ENCODE measurements at places on chromosomes 3 and 15. TPM values are rescaled to one million over a fixed set of nuclear protein-coding genes. Genes with fewer than 3 reads are reported as not detected.

GP9 gene
- total RNA-seq, result not detected

ALDH1L1 gene
- total RNA-seq, result 4.3 TPM

MAGI1 gene
- total RNA-seq, result 105 TPM

PATL2 gene
- 5.4 TPM for total RNA-seq

DNA sequence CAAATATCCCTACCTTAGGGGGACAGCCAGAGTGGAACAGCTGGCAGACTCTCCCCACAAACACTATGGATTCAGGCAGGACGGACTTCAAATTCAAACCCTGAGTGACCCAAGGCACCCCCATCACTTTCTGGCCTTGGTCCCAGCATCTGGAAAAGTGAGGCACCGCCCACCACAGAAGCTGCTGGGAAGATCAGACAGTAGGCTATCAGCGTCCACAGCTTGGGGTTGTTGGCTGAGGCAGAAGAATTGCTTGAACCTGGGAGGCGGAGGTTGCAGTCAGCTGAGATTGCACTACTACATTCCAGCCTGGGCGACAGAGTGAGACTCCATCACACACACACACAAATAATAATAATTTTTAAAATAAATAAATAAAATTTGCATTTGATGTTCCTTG, 8.5 kb downstream of the PFKFB4 start:
- DNase-seq, result no peak
- no peak overlapping the region for H3K4me3 ChIP-seq
- no peaks in the 10 kb centered on the region for H3K27me3 ChIP-seq
- peaks cover 19% of the 10 kb centered on the region for H3K4me1 ChIP-seq
- no peak overlapping the region for H3K27ac ChIP-seq
- H3K36me3 ChIP-seq, result peaks cover 21% of the 10 kb centered on the region

- no peak overlapping the region for H3K27ac ChIP-seq
- H3K4me3 ChIP-seq, result no peak overlapping the region
- H3K27me3 ChIP-seq, result no peaks in the 10 kb centered on the region
Observed at GRCh38 chr3:110070161-110070916, 733.0 kb upstream of the DPPA4 start.

- no peaks in the 10 kb centered on the region for H3K36me3 ChIP-seq
- no peak for DNase-seq
- no peaks in the 10 kb centered on the region for H3K4me1 ChIP-seq
- H3K27me3 ChIP-seq, result no peaks in the 10 kb centered on the region
Observed at GRCh38 chr3:168939651-168940238, 723.8 kb downstream of the MECOM start.

GRCh38 chr3:15796771-15797641, 773 bp downstream of the ANKRD28 start:
- H3K4me3 ChIP-seq, result peak overlapping the region; percentile 34
- H3K27me3 ChIP-seq, result no peaks in the 10 kb centered on the region
- peaks cover 45% of the 10 kb centered on the region for H3K4me1 ChIP-seq
- peak overlapping the region; percentile 88 for H3K27ac ChIP-seq

GRCh38 chr15:83498801-83499200, 51.7 kb downstream of the SH3GL3 start:
- H3K27me3 ChIP-seq, result no peaks in the 10 kb centered on the region
- H3K4me3 ChIP-seq, result no peak overlapping the region
- no peaks in the 10 kb centered on the region for H3K4me1 ChIP-seq
- no peak overlapping the region for H3K27ac ChIP-seq
- no peaks in the 10 kb centered on the region for H3K36me3 ChIP-seq

DNA sequence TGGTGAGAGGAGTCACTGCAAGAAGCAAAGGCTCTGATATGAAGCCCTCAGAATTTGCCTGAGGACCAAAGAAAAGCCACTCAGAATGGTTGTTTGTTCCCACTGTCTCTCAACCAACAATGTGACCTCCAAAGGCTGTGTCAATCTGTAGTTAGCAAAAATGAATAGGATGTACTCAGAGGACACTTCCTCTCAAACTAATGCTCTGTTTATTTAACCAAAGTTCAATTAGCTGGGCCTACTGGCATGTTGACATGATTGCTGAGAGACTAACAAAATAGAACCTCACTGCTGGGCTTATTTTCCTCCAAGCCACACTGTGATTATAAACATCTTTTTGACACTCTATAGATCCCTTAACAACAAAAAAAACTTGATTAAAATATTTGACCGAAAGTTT, 522.5 kb downstream of the OCA2 start:
- H3K27me3 ChIP-seq, result no peaks in the 10 kb centered on the region
- no peak for DNase-seq
- no peak overlapping the region for H3K4me3 ChIP-seq
- no peaks in the 10 kb centered on the region for H3K36me3 ChIP-seq
- H3K4me1 ChIP-seq, result no peaks in the 10 kb centered on the region

DNA sequence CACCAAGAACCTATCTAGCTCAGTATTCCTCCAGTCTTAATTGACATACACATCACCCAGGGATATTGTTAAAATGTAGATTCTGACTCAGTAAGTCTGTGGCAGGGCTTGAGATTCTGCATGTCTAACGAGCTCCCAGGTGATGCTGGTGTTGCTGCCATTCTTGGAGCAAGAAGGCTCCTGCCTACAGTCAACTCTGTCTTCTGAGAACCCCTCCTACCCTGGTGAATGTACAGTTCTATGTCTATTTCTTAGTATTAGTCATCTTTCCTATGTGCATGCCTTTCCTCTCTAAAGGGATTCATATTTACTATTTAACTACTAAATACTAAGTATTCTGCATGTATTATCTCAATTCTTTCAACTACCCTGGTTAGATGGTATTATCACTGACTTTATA, 268.7 kb downstream of the EDEM1 start:
- H3K27me3 ChIP-seq, result no peaks in the 10 kb centered on the region
- DNase-seq, result no peak
- H3K27ac ChIP-seq, result no peak overlapping the region
- H3K4me3 ChIP-seq, result no peak overlapping the region
- no peaks in the 10 kb centered on the region for H3K4me1 ChIP-seq
- H3K36me3 ChIP-seq, result no peaks in the 10 kb centered on the region

- peaks cover 9% of the 10 kb centered on the region for H3K4me1 ChIP-seq
- H3K27ac ChIP-seq, result no peak overlapping the region
- DNase-seq, result no peak
- H3K27me3 ChIP-seq, result no peaks in the 10 kb centered on the region
- H3K4me3 ChIP-seq, result no peak overlapping the region
Observed at GRCh38 chr3:184726497-184726896, 14.6 kb upstream of the MAGEF1 start.

DNA sequence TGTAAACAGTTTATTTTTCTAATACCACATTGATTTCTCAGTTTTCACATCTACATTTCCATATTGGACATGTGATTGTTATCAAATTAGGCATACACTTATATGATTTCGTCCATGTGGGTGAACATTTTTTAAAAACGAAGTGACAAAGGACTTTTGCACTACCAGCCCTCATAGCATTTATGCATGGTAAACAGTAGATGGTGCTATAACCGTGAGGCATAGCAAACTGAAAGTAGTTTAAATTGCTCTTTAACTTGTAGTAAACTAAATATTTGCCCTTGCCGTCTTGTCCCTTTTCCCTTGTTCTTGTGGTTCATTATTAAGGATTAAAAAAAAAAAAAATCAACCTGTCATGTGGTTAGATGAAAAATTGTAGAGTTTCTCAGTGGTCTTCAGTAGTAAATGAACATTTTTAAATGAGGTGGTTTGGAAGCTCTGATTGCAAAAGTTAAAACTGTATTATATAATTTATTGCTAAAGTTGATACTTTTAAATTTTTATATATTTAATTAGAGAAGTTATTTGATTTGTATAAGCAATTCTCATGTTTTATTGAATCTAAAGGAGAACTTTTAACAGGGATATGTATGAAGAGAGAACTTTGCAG, 24.0 kb downstream of the STX19 start:
- no peak for DNase-seq
- H3K4me3 ChIP-seq, result no peak overlapping the region
- no peaks in the 10 kb centered on the region for H3K36me3 ChIP-seq
- H3K27ac ChIP-seq, result no peak overlapping the region
- H3K27me3 ChIP-seq, result no peaks in the 10 kb centered on the region
- H3K4me1 ChIP-seq, result peaks cover 50% of the 10 kb centered on the region

DNA sequence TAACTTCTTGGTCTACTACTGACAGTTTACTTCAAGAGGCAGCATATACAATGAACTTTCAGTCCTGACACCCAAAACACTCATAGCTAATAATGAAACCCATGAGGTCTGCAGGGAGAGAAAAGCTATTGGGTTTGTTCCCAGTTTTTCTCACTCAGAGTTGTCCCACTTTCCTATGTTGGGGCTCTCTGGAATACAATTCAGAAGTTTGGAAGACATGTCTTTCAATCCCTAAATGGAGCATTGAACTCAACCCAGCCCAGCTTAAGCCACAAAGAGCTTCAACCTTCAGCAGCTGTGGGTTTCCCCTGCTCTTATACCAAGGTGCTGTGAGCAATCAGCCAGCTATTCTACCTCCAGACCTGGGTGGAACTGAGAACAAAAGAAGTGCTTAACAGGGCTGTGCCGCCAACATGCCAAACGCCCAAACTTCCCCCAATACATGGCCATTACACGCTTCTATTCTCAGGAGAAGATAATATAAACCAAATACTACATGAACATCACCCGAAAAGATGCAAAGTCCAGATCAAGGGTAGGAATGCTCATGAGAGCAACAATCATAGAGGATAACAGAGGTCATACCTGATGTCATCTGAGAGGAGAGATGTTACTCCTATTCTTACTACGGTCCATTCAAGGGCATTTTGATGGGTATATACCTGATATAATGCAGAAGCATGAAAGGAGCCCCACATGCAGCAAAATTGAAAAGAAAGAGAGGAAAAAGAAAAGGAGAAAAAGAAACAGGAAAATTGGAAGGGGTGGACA, 131.2 kb upstream of the TGFBR2 start:
- H3K27me3 ChIP-seq, result no peaks in the 10 kb centered on the region
- no peak overlapping the region for H3K27ac ChIP-seq
- no peaks in the 10 kb centered on the region for H3K36me3 ChIP-seq
- peaks cover 8% of the 10 kb centered on the region for H3K4me1 ChIP-seq
- DNase-seq, result no peak

DNA sequence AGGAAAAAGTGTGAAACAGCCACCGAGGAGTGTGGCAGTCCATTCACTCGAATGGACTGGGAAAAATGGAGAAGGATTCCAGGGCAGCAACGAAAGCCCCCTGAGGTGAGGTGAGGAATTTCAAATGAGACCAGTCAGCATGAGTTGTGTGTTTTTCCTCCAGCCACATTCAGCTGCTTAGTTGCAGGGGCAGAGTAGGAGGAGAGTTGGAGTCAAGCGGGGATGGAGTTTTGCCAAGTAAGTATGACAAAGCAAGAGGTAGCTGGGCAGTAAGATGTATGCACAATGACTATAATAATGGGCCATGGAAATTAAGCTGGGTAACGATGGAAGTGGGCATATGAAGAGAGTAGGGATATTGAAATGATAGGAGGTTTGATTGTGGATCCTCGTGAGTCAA, 64.4 kb downstream of the CCDC54 start:
- H3K27me3 ChIP-seq, result no peaks in the 10 kb centered on the region
- no peak for DNase-seq
- H3K27ac ChIP-seq, result no peak overlapping the region
- no peak overlapping the region for H3K4me3 ChIP-seq
- no peaks in the 10 kb centered on the region for H3K36me3 ChIP-seq

GRCh38 chr3:113844622-113845222, 6.1 kb downstream of the GRAMD1C start:
- no peaks in the 10 kb centered on the region for H3K4me1 ChIP-seq
- H3K27ac ChIP-seq, result no peak overlapping the region
- H3K36me3 ChIP-seq, result no peaks in the 10 kb centered on the region
- no peak overlapping the region for H3K4me3 ChIP-seq

- no peaks in the 10 kb centered on the region for H3K36me3 ChIP-seq
- no peak for DNase-seq
- no peak overlapping the region for H3K27ac ChIP-seq
- peaks cover 3% of the 10 kb centered on the region for H3K4me1 ChIP-seq
Observed at GRCh38 chr3:71162221-71162620, 421.3 kb downstream of the FOXP1 start.

DNA sequence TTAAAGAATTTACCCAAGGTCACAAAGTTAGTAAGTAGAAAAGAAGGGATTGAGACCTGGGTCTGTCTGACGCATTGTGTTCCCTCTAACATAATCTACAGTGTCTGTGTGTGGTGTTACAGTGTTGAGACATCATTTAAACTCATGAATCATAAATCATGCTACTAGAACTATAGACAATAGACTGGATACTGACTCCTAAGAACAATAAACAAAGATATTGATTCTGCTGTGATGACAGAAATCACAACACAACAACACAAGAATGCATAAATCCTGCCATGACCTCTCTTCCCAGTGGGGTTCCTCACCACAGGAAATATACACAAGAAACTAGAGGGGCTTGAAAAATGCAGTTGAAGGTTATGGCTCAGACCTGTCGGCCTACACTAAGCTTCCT, 44.3 kb downstream of the TRIM69 start:
- no peaks in the 10 kb centered on the region for H3K36me3 ChIP-seq
- H3K4me3 ChIP-seq, result no peak overlapping the region
- H3K4me1 ChIP-seq, result peaks cover 10% of the 10 kb centered on the region
- DNase-seq, result no peak
- H3K27me3 ChIP-seq, result no peaks in the 10 kb centered on the region
- H3K27ac ChIP-seq, result no peak overlapping the region

- no peaks in the 10 kb centered on the region for H3K36me3 ChIP-seq
- H3K27me3 ChIP-seq, result no peaks in the 10 kb centered on the region
- no peaks in the 10 kb centered on the region for H3K4me1 ChIP-seq
Observed at GRCh38 chr3:157220211-157220610, 60.3 kb upstream of the CCNL1 start.

DNA sequence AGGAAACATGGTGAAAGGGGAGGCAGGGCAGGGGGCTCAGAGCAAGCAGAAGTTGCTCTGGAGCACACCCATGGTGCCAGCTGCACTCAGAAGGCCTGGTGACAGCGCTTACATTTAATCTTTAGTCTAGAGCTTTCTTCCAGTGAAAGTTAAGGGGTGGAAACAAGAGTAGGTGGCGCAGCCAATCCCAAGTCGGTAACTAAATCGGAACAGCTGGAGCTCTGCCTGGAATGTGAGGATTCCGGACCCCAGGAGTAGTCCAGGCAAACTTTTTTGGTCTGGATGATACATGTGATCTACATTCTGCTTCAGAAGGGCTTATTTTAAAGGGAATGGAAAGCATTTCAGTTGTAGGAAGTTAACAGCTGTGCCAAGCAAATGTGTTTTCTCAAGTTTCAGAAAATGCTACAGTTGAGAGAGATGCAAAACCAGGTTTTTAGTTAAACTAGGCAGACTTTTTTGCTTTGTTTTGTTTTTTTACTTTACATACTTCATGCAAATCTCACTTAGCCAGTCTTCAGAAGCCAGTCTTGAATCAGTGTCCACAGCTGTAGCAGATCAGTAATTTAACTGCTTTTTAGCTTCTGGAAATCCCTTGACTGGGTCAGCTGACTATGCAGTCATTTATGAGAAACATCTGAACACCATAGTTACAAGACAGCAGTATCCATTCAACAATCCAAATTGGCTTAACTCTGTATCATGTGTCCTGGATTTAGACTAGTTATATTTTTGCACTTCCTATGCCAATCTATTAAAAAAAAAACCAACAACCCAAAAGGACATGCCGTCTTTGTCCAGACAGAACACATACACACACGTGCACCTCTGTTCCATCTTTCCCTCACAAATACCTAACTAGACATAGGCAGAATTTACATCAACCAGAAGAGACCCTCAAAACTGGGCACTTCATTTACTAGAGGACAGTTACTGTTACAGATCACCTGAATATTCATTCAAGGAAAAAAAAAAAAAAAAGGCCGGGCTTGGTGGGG, 33.2 kb downstream of the ZNF106 start:
- peak overlapping the region; percentile 77 for H3K27ac ChIP-seq
- peak overlapping the region; percentile 25 for H3K4me3 ChIP-seq
- H3K36me3 ChIP-seq, result peaks cover 13% of the 10 kb centered on the region
- H3K27me3 ChIP-seq, result no peaks in the 10 kb centered on the region
- peaks cover 47% of the 10 kb centered on the region for H3K4me1 ChIP-seq

Measured in stomach (tissue), 19 donors.